ENCODE measurements at places on chromosomes 3 and 15.

DNA sequence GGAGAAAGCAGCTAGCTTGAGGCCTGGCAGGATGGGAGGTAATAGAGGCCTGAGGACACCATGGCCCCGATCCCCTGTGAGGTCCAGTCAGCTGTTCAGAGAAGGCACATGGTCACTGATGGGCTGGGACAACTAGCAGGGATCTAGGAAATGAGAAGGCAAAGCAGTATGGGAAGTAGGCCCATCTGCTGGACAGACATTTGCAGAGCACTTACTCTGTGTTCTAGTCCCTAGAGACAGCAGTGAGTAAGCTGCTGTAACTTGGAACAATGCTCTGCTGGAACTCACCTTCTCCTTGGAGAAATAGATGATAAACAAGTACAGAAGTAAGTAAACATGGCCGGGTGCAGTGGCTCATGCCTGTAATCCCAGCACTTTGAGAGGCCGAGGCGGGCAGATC lies 7.1 kb downstream of the ECE2 start:
- DNase-seq, result no peak

GRCh38 chr3:5366746-5367145 lies 179.2 kb downstream of the EDEM1 start:
- no peak for DNase-seq

- no peak for DNase-seq
Observed at GRCh38 chr3:17054982-17055343, 170.2 kb downstream of the PLCL2 start.

DNA sequence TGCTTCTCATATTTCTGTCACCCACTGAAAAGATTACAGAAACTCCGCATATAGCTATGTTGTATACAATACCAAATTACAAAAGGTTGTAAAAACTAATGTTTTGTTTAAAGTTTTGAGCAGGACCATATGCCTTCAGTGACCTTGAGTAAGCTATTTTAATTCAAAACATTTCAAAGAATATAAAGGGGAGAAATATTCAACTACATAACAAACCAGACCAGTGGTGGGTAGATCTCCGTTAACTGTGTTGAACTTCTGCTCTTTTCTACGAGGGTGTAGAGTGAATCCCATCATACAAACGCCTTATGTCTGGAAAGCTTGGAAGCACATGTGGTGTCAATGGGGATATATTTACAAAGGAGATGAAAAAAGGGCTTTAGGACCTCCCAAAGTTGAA lies 68.4 kb upstream of the NR2F2 start:
- DNase-seq, result no peak

- DNase-seq, result no peak
Observed at GRCh38 chr15:52113235-52113634, 660 bp upstream of the BCL2L10 start.

- DNase-seq, result no peak
Observed at GRCh38 chr3:108951820-108952501, 1.7 kb downstream of the GUCA1C start.

- DNase-seq, result no peak
Observed at GRCh38 chr15:63046917-63047760, 4.6 kb downstream of the TPM1 start.

- no peak for DNase-seq
Observed at GRCh38 chr3:88983458-88983857, 124.0 kb upstream of the EPHA3 start.

- DNase-seq, result no peak
Observed at GRCh38 chr3:174859114-174859735, at the start of gene NAALADL2. TSS of gene NAALADL2 (plus strand) at chr3:174859334.

DNA sequence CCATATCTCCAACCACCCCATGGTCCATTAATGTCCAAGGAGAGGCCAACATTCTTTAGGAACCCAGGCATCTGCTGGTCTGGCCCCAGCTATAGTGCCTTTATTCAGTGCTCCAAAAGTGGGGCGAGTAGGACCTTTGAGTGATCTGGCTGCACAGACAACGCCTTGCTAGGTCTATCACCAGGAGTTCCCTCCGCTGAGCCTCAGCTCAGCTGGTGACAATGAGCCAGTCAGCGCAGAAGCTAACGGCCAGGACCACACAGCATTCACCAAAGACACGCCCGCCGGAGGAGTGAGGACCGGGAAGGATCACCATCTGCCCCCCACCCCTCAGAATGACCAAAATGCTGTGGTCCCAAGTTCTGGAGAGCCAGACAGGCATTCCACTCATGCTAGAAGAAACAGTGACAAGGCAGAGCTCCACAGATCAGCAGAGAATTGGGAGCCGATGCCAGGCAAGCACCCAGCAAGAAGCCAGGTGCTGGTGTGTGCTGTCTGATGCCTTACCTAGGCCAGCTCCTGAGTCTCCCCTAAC lies 19.0 kb downstream of the TBC1D2B start:
- no peak for DNase-seq

DNA sequence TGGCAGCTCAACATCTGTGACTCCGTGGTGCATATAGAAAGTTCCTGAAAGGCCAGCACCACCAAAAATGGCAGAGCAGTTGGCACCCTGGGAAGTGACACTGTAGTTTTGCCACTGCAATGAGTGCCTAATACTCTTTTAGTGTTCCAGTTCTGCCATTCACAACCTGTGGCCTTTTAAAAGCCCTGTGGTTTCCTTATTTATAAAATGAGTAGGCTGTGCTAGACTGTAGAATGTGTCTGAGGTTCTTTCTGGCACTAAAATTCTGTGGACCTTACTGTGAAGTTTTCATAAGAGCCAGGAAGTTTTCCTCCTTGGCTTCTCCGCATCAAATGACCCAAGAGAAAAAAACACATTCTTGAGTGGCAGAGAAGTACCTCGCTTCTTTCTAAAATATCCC lies 74.1 kb downstream of the MME start:
- no peak for DNase-seq

GRCh38 chr15:51782357-51782896 lies 31.0 kb downstream of the TMOD2 start:
- DNase-seq, result no peak

DNA sequence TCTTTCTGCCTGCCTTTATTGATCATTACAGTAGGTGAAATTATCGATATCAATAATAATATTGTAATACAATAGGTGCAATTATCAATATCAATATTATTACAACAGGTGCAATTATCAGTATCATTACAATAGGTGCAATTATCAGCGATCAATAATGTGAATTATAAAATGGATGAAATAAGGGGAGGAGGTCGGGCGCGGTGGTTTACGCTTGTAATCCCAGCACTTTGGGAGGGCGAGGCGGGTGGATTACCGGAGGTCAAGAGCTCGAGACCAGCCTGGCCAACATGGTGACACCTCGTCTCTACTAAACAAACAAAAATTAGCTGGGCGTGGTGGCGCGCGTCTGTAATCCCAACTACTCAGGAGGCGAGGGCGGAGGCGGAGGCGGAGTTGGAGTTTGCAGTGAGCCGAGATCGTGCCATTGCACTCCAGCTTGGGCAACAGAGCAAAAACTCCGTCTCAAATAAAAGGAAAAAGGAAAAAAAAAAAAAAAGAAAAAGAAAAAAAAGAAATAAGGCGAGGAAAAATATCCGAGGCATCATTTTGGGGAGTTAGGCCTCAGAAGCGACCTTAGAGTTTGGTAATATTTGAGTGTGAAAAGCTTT lies 611 bp upstream of the BNIP2 start:
- DNase-seq, result peak; percentile 91

GRCh38 chr3:195758721-195759353 lies 38.1 kb downstream of the MUC20 start:
- peak; percentile 29 for DNase-seq

- no peak for DNase-seq
Observed at GRCh38 chr3:150920236-150920635, 15.0 kb upstream of the MINDY4B start.

GRCh38 chr3:138079901-138080300 lies 35.5 kb downstream of the DZIP1L start:
- no peak for DNase-seq

DNA sequence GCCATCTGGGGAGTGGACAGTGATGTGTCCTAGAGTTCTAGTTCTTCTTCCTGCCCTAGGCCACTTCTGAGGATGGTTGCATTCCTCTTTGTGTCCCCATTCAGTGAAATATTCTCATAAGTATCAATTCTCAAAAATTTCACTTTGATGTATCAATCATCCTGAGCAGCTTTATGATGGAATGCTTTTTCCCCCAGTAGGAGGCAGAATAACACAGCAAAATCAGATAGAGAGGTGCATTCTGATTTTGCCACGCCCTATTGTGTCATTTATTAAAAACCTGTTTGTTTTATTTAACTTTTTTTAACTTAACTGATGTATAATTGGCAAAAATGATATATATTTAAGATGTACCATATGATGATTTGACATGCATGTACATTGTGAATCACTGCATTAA lies 656.0 kb upstream of the GRM7 start:
- no peak for DNase-seq

DNA sequence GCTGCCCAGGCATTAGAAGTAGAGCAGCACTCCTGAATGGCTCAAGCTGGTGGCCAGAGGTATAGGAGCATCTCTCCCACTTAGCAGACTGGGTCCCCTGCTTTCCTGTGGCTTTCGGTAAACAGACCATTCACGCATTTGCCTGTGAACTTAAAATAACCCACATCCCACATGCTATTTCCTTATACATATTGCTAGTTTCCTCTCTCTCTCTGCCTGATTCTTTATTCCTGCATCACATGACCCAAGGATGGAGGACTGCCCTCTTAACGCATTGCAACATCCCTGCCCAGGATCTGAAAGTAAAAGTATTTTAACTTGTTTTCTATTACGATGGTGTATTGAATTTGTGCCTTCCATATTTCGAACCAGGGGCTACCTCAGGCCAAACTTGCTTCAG lies 43.4 kb upstream of the NLGN1 start:
- no peak for DNase-seq

- no peak for DNase-seq
Observed at GRCh38 chr3:124552224-124552623, 178.0 kb upstream of the UMPS start.

DNA sequence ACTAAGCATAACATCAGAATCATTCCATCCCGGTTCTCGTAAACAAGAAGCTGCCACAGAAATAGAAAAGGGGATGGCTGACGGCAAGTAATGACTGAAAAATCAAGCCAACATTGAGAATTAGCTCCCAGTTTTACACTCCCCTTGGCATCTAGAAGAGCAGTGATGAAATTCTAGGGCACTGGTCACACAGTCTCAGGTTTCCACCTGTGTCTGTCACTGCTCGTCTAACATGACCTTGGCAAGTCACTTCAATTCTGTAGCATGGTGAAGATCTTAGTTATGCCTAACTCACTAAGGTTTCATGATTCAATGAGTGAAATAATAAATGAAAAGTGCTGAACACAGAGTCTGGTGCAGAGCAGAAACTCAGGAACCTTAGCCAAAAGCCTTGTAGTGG lies 272.3 kb upstream of the ARRDC4 start:
- no peak for DNase-seq

DNA sequence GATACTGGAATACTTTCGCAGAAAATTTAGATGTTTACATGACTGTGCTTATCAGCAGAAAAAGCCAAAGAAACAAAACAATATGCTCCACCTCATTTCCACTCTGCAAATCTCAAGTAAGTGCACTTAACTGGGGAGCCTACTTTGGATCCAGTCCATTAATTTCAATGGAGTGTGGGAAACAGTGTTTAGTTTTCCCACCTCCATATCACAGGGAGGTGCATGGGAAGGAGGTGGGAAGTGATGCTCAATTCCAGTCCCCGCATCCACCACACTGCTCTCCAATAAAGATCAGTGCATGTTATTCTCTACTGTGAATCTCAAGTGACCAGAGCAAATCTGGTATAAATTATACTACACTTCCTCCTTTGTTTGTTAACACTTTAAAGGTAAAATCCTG lies 2.9 kb downstream of the NEDD4 start:
- no peak for DNase-seq

GRCh38 chr15:73648014-73648295 lies 14.8 kb upstream of the NPTN start:
- no peak for DNase-seq

DNA sequence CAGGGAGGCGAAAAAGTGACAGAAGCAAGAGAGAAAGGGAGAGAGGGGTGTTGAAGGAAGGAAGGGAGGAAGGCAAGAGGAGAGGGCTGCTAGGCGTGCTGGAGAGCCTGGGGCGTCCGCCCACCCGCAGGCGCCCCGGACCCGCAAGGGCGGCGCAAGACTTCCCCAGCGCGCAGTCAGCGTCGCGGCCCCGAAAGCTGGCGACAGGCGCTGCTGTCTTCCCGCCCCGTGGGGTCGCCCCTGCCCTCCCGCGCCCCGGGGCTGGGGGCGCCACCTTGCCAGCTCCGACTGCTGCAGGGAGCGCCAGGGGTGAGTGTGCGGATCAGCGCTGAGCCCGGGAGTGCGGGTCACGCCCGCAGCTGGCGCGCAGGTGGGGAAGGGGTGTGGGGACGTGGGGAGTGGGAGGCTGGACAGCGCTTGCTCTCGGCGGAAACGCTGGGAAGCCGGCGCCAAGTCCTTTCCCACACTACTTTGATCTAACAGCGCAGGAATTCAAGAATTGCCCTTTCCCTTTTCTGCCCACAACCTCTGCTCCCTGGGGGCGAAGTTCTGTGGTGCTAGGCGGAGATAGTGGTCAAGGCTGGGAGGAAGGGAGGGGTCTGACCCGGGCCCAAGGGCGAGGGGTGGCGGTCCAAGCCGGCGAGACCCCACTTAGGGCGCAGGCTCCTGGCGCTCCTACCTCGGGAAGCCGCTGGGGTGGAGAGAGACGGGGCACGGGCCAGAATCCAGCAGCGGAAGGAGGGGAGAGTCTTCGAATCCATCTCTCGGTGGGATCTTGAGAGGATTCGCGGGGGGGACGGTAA lies 266.1 kb downstream of the CGGBP1 start:
- DNase-seq, result peak; percentile 10

- no peak for DNase-seq
Observed at GRCh38 chr3:15538345-15538744, 16.8 kb upstream of the COLQ start.

GRCh38 chr3:155079468-155079745 lies 712 bp upstream of the MME start:
- no peak for DNase-seq

- DNase-seq, result no peak
Observed at GRCh38 chr3:174016186-174016585, 618.6 kb downstream of the NLGN1 start.
